ENCODE measurements at places on chromosomes 12 and 14. TPM values are rescaled to one million over a fixed set of nuclear protein-coding genes. Genes with fewer than 3 reads are reported as not detected.

DNA sequence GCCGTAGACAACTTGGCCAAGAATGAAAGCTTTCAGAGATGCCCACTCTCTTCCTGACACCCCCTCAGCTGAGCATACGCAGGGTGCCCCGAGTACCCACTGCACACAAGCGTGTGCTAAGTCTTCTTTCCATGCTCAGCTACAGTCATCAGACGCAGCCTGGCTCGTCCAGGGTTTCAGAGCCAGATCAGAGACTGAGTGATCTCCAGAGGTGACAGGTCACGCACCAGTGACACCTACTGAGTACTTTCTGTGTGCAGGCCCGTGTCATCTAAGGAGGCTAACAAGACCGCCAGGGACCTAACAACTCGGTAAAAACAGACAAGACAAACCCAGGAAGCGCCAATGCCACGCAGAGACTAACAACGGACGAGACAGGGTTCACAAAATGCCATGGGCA is 25.1 kb downstream of the STX2 start:
- DNase-seq, result no peak
- no peak overlapping the region for H3K27ac ChIP-seq
- peaks cover 9% of the 10 kb centered on the region for H3K4me1 ChIP-seq
- H3K4me3 ChIP-seq, result no peak overlapping the region
- H3K36me3 ChIP-seq, result peaks cover 15% of the 10 kb centered on the region

AMDHD1 gene
- 1.4 TPM for total RNA-seq

P2RX2 gene
- not detected for total RNA-seq

DNA sequence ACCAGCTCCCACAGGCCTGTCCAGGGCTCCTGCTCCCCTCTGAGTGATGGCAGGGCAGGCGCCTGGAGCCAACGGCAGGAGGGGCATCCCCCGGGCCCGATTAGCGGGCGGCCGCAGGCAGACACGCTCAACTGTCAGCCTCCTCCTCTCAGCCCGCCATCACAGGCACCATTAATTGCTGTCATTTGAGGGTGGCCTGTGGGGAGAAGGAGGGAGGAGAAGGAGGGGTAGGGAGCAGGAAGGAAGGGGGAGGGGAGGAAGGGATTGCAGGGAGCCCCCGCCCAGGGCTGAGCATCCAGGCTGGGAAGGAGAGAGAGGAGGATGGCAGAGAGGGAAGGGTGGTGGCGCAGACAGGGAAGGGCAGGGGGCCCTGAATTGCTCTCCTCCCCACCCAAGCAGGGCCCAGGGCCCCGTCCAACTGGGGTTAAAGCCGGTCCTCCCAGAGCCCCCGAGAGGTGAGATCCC is 36.1 kb downstream of the NCOR2 start:
- H3K27ac ChIP-seq, result no peak overlapping the region
- H3K27me3 ChIP-seq, result no peaks in the 10 kb centered on the region
- peaks cover 7% of the 10 kb centered on the region for H3K4me1 ChIP-seq
- peaks cover 2% of the 10 kb centered on the region for H3K36me3 ChIP-seq
- no peak overlapping the region for H3K4me3 ChIP-seq

GRCh38 chr14:71372411-71372838 is 465.2 kb downstream of the PCNX1 start:
- peak overlapping the region; percentile 29 for H3K27ac ChIP-seq
- H3K4me1 ChIP-seq, result peaks cover 21% of the 10 kb centered on the region
- H3K4me3 ChIP-seq, result no peak overlapping the region
- peaks cover 24% of the 10 kb centered on the region for H3K36me3 ChIP-seq

GRCh38 chr14:58167057-58167456 is 15.0 kb upstream of the ARMH4 start:
- DNase-seq, result no peak
- H3K27me3 ChIP-seq, result peaks cover 10% of the 10 kb centered on the region
- no peak overlapping the region for H3K27ac ChIP-seq
- no peaks in the 10 kb centered on the region for H3K4me1 ChIP-seq
- H3K36me3 ChIP-seq, result no peaks in the 10 kb centered on the region

DNA sequence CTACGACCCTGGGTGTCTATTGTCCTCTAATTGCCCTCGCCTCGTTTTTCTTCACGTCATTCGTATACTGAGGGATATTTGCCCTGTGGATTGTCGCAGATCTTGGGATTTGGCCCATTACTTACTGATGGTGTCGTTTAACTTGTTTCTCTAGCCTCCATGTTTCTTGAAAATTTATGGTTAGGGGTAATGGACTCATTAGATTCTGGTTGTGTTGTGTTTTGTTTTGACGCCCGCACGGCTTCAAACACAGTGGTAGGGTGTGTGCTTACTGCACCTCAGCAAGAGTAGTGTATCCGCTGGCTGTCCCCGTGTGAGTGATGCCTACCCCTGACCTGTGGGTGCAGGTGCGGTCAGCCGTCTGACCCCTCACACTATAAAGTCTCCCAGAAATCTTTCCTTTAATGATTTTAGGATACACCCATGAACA is 874 bp upstream of the RNU6-8 start:
- H3K36me3 ChIP-seq, result peaks cover 4% of the 10 kb centered on the region
- peak overlapping the region; percentile 100 for H3K27ac ChIP-seq
- H3K27me3 ChIP-seq, result peaks cover 4% of the 10 kb centered on the region
- peaks cover 48% of the 10 kb centered on the region for H3K4me1 ChIP-seq
- DNase-seq, result peak; percentile 6

STYK1 gene
- 0.46 TPM for total RNA-seq

- no peak overlapping the region for H3K27ac ChIP-seq
- no peaks in the 10 kb centered on the region for H3K27me3 ChIP-seq
- H3K36me3 ChIP-seq, result peaks cover 15% of the 10 kb centered on the region
- no peak for DNase-seq
- no peak overlapping the region for H3K4me3 ChIP-seq
Observed at GRCh38 chr12:120037851-120038250, 48.8 kb downstream of the BICDL1 start.

TAS2R42 gene
- not detected for total RNA-seq

GRCh38 chr12:33192226-33192625 is 247.4 kb downstream of the SYT10 start:
- no peak overlapping the region for H3K27ac ChIP-seq
- no peak for DNase-seq
- no peak overlapping the region for H3K4me3 ChIP-seq
- H3K27me3 ChIP-seq, result no peaks in the 10 kb centered on the region
- no peaks in the 10 kb centered on the region for H3K36me3 ChIP-seq
- H3K4me1 ChIP-seq, result no peaks in the 10 kb centered on the region

DNA sequence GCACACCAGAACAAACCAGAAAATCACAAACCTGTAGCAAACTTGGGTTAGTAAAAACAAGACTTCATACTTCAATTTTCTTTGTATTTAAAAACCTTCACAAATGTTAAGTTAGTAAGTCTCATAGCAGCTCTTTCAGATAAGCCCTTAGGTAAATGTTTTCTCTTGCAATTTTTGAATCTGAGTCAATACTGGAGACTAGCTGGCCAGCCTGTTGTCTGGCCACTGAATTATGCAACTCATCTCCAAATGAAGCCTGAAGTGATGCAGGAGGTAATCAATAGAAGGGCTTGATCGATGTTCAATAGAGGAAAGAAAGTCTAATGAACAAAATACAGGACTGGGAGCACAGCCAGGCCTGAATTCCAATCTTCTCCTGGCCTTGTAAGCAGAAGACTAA is 465.2 kb downstream of the LRIG3 start:
- H3K27ac ChIP-seq, result no peak overlapping the region
- no peaks in the 10 kb centered on the region for H3K4me1 ChIP-seq

Measured in activated naive CD8-positive, alpha-beta T cell treated with anti-CD3 and anti-CD28 coated beads for 36 hours (primary cell).